Stimulated activated CD4-positive, alpha-beta T cell treated with anti-CD3 and anti-CD28 coated beads, Interleukin-1b, Interleukin-23, amount 100 ng/mL, for 24 hours (primary cell): ENCODE measurements at places on chromosomes 12 and 14.

GRCh38 chr14:33401311-33401710 lies 462.6 kb downstream of the NPAS3 start:
- DNase-seq, result no peak

- no peak for DNase-seq
Observed at GRCh38 chr12:111160350-111161241, 208.3 kb downstream of the PHETA1 start.

DNA sequence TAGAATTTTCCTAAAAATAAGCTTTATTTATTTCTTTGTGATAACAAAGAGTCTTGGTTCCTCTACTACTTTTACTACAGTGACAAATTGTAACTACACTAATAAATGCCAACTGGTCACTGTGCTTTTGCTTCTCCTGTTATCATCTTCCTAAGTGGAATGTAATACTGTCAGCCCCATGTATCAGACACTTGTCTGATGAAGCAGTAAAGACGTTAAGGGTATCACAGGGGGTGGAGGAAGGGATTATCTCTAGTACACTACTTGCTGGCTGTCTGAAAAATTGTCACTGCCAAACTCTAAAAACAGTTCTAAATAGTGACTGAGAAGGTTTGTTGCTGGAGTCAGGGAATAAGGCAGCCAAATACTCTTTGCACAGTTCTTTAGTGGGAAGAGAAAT lies 11.3 kb downstream of the ASB8 start:
- no peak for DNase-seq

DNA sequence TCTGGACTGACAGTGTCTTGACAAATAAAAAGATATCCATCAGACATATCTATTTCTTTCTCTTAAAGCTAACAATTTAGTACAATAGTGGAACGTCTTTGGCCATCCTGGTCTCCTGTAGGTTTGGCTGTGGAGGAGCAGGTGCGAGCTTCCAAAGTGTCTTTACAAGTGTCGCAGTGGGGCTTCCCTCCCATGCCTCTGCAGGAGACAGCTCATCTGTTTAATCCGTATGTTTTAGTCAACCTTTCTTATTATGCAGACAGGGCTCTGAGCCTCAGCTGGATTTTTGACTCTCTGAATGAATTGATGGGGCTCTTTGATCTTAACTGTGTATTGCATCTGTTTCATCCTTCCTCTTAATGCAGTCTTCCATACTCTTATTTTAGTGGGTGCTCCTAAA lies 57.5 kb downstream of the RMST start:
- no peak for DNase-seq

DNA sequence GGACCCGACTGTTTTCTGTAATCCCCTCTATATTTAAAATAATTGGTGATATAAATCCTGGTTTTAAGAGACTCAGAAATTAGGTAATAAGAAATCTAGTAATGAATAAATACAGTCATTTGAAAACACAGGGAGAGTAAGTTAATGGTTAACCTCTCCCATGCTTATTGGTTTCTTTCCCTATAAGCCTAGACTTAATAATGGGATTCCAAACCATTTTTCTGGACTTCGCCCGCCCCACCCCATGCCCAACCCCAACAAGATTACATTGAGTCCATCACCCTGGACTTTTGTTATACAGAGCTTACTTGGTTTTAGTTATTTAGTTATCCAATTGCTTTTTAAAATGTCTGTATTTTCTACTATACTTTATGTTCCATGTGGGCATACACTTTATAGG lies 98.7 kb downstream of the WIF1 start:
- DNase-seq, result no peak

DNA sequence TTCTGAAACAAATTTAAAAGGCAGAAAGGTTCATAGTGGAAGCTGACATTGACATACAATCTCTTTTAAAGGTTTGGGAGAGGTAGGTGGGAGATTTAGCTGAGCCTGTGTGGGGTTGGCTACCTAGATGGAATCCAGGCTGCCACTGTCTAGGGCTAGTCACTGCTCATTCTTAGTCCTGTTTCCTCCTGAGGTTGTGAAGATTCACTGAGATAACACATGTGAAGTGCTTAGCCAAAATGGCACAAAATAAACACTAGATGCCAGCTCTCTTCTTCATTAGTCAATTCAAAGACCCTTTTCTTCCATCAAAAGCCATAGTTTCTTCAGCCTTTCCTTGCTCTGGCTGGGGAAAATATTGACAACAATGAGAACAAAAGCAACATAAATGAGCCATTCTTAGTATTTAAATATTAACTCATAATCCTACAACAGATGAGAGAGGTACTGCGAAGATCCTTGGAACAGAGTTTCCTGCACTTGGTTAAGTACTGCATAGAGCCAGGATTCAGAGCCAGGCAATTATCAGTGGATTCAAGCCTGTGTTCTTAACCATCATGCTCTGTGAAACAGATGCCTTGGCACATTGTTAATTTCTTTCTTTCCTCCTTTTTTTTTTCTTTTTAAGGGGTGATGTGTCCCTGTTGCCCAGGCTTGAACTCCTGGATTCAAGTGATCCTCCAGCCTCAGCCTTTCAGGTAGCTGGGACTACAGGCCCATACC lies 3.5 kb downstream of the MYF6 start:
- DNase-seq, result no peak

- no peak for DNase-seq
Observed at GRCh38 chr12:69925291-69925690, 100.3 kb downstream of the MYRFL start.

GRCh38 chr12:19709889-19710288 lies 270.6 kb downstream of the AEBP2 start:
- DNase-seq, result no peak

GRCh38 chr12:67388331-67389138 lies 119.4 kb downstream of the CAND1 start:
- no peak for DNase-seq

- no peak for DNase-seq
Observed at GRCh38 chr14:61622051-61622450, 73.3 kb upstream of the HIF1A start.
